ENCODE measurements at places on chromosomes 13 and 19.
A peak's percentile ranks its signal among the peaks of the same experiment; 100 is the strongest.

DNA sequence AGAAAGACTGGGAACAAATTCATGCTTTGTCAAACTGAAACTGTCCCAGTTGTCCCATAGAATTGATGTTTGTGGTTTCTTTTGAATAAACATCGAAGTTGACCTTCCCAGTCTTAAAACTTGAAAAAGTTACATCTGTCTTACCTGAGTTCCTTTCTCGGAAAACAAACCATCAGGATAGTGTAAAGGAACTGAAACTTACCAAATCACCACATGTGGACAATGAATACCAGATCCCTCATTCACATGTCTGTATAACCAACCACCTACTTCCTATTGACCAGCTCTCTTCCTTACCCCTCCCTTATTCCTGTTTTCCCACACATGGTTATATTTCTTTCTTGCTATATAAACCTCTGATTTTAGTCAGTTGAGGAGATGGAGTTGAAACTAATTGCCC, 791.7 kb upstream of the PCDH20 start:
- no peak for DNase-seq

GRCh38 chr13:39462428-39462827, 140.6 kb downstream of the LHFPL6 start:
- no peak for DNase-seq

GRCh38 chr19:56159009-56159559, 16.7 kb upstream of the GALP start:
- DNase-seq = no peak

DNA sequence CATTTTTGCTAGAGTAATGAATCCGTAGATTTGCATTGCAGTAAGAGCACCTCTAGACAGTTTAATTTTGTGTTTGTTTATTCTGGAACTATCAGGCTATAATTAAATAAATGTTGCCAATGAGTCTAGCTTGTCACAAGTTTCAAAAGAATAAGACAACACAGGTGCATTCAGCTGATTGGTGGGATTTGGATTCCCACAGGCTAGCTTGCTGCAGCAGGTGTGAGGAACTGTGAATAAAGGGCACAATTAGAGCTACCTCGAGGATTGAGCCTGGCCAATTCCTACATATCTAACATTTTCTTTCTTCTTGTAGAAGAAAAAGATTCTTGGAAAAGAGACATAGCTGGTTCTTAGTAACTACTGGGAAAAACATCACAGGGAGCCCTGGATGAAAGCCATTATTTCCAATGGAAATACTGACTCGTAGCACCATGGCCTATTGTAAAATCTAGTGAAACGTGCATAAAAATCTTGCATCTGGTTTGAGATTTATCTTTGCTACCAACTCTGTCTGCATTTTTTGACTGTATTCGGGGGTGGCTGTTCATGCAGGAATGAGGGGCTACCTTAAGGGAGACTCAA, 360.9 kb downstream of the FGF9 start:
- no peak for DNase-seq

DNA sequence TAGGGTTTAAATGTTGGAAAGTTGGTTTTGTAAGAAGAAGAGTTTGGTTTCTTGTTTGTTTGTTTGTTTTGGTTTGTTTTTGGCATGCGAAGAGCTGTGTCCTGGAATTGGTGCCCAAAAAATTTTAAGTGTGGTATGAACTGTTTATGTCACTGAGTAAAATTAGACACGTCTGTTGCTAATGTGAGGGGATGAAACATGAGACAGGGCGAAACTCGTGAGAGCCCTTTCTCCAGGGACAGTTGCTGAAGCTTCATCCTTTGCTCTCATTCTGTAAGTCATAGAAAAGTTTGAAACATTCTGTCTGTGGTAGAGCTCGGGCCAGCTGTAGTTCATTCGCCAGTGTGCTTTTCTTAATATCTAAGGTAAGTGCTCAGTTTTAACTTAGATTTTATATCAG, at the start of gene SGCG:
SGCG (plus strand) TSS at position 269 of the 400 bp plus-strand sequence. CDS start 22,716 bp downstream, outside the sequence.
- DNase-seq = no peak

DNA sequence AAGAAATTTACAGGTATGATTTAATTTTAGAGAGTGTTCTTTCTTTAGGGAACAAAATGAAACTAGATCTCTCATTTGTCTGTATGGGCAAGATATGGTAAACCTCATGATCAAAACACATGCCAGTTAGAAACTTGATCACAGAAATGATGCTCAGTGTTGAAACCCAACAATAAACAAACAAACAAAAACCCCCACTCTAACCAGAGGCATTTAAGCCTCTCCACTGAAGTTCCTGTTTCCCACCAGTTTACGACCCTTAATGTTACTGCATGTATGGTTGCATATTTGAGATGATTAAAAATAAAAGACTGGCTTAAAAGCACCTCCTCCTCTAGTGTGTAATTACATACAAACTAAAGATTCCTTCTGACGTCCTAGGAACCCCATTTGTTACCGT, 293.3 kb upstream of the MAB21L1 start:
- no peak for DNase-seq

DNA sequence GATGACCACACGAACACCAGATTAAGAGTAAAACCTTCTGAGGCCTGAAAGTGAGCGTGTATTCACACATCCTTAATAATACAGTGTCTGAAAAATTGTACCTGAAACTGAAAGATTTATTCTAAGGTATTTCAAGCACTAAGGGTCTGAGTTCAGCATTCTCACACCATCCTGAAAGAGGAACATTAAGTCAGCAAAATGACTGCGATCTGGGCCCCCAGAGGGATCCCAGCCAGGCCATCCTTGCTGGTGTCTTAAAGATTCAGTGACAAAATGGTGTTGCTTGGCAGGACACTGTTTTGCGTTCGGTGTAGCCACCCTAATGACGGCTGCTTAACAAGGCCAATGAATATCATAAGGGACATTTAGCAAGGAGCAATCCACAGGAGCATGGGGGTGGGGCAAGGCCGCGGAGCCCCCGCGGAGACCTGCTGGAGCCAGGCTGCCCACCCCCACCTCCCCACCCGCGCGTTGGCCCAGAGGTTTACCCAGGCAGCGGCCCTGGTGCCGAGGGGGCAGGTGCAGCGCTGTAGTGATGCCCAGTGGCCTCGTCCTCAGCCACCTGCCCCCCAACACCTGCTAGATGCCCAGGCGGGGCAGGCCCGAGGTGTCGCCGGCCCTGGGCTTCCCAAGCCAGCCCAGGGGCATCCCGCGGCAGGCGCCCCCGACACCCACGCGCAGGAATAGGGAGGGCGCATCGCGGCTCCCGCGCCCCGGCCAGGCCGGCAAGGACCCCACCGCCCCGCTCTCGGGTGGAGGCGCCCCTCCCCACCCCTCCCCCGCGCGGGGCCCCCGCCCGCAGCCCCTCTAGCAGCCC, 742 bp downstream of the NALCN start:
- DNase-seq = no peak

- DNase-seq = no peak
Measured at GRCh38 chr19:42323473-42323851, 2.0 kb upstream of the MEGF8 start.

- DNase-seq = peak; percentile 94
Measured at GRCh38 chr19:19643158-19644053, at the start of gene GMIP. Gene GMIP (minus strand): TSS chr19:19643657. CDS start chr19:19643529, 128 bp downstream.

Measured in activated effector memory CD4-positive, alpha-beta T cell treated with anti-CD3 and anti-CD28 coated beads, Interleukin-2, amount 50 U/mL, for 16 hours (primary cell).